Suprapubic skin (tissue), 4 donors: ENCODE measurements at places on chromosomes 4 and X. TPM values are rescaled to one million over a fixed set of nuclear protein-coding genes. Genes with fewer than 3 reads are reported as not detected.

The PACRGL gene
- 45.8 TPM for total RNA-seq

The BTK gene
- 2.0 TPM for total RNA-seq

The MPP1 gene
- total RNA-seq = 15.0 TPM

The SAGE1 gene
- not detected for total RNA-seq

The CD99L2 gene
- total RNA-seq = 15.8 TPM

The RTL3 gene
- not detected for total RNA-seq

The FRG2 gene
- not detected for total RNA-seq

The CLTRN gene
- 0.48 TPM for total RNA-seq

The NOCT gene
- 6.1 TPM for total RNA-seq

The PAGE2 gene
- total RNA-seq = not detected

The TRAM1L1 gene
- 2.0 TPM for total RNA-seq

The NMU gene
- 34.3 TPM for total RNA-seq

The APELA gene
- total RNA-seq = not detected
